Activated naive CD8-positive, alpha-beta T cell treated with anti-CD3 and anti-CD28 coated beads, Interleukin-2, amount 10 ng/mL, durations not matched to agents 7 days and 5 days (primary cell): ENCODE measurements at places on chromosomes 4 and X. TPM values are rescaled to one million over a fixed set of nuclear protein-coding genes. Genes with fewer than 3 reads are reported as not detected.

DNA sequence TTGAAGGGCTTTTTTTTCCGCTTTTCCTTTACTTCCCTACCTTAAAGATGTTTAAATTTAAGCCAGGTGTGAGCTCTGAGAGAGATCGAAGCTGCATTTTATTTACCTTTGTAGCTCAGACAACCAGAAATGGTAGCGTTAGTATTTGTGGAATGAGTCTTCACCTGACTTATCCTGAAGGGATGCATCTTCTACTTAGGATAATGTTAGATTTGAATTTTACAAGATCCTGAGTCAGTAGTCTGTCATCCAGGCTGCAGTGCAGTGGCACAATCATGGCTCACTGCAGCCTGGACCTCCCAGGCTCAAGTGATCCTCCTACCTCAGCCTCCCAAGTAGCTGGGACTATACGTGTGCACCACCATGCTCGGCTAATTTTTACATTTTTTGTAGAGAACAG, 26.2 kb downstream of the TMSB4X start:
- DNase-seq: no peak

- no peak for DNase-seq
Measured at GRCh38 chr4:103450693-103451092, 252.6 kb upstream of the CENPE start.

GRCh38 chr4:157170321-157170720, 50.2 kb upstream of the GRIA2 start:
- DNase-seq: no peak

DNA sequence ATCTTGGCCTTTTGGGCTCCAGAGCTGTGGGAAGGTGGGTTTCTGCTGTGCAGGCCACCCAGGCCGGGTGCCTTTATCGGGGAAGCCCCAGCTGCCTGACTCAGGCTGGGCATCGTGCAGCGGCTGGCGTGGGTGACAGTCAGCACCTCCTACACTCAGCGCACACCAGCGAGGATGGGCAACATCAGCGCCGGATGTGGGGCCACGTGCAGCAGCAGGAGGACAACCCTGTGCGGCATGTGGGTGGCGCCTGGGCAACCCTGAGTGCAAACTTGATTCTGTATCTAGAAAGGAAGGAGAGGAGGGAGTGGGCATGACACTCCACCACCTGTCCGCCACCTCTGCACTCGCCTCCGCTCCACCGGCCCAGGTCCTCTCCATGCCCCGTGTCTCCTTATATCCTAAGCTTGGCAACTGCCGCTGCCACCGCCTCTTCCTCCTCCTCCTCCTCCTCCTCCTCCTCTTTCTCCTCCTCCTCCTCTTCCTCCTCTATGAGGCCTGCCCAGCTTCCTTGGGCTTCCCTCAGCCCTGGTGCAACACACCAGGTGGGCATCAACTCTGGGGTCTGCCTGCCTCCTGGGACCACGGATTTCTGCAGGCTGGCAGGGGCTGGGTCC, 107.4 kb upstream of the AFAP1 start:
- no peak for DNase-seq

GRCh38 chr4:130092187-130093015, 996.4 kb downstream of the C4orf33 start:
- no peak for DNase-seq

GRCh38 chr4:12579172-12579571, 905.0 kb downstream of the RAB28 start:
- DNase-seq: no peak

The CCKAR gene
- not detected for total RNA-seq

The GLUD2 gene
- total RNA-seq: 0.25 TPM

The CENPE gene
- total RNA-seq: 51.4 TPM

The RHOXF2 gene
- not detected for total RNA-seq

The ARHGEF9 gene
- total RNA-seq: 34.2 TPM
